Fibroblast of skin of right quadriceps (primary cell): ENCODE measurements at places on chromosomes 6 and 20.

GRCh38 chr6:124436803-124437202, 525.4 kb upstream of the RNF217 start:
- no peak for DNase-seq

GRCh38 chr6:73395875-73396274, 1.2 kb downstream of the DDX43 start:
- DNase-seq = no peak

DNA sequence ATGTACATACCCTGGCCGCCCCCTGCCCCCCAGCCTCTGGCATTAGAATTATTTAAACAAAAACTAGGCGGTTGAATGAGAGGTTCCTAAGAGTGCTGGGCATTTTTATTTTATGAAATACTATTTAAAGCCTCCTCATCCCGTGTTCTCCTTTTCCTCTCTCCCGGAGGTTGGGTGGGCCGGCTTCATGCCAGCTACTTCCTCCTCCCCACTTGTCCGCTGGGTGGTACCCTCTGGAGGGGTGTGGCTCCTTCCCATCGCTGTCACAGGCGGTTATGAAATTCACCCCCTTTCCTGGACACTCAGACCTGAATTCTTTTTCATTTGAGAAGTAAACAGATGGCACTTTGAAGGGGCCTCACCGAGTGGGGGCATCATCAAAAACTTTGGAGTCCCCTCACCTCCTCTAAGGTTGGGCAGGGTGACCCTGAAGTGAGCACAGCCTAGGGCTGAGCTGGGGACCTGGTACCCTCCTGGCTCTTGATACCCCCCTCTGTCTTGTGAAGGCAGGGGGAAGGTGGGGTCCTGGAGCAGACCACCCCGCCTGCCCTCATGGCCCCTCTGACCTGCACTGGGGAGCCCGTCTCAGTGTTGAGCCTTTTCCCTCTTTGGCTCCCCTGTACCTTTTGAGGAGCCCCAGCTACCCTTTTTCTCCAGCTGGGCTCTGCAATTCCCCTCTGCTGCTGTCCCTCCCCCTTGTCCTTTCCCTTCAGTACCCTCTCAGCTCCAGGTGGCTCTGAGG, 7.6 kb downstream of the CDKN1A start:
- no peak for DNase-seq

GRCh38 chr6:112502351-112503090, 155.4 kb downstream of the RFPL4B start:
- DNase-seq = peak; percentile 51

DNA sequence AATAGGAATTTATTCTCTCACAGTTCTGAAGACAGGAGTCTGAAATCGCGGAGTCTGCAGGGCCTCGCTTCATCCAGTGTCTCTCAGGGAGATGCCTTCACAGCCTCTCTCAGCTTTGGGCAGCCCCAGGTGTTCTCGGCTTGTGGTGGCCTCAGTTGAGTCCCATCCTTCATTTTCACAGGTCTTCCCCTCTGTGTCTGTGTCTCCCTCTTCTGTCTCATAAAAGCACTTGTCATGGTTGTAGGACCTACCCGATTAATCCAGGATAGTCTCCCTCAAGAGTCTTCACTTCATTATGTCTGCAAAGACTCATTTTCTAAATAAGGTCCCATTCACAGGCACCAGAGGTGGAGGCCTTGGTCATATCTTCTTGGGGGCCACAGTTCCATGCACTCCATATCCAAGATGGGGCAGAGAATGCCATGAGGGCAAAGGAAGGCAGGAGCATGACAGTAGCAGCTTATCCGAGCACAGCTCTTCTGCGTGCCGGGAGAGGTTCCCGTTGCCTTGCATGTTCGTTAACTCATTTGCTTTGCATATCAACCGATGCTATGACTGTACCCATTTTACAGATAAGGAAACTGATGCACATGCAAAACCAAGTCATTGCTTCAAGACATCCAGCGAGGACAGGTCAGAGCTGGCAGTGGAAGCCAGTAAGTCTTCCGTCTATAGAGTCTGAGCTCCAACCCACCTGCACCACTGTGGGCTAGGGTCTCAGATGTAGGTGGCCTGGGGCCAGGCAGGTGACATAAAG, 363.8 kb upstream of the SULF2 start:
- DNase-seq = no peak

DNA sequence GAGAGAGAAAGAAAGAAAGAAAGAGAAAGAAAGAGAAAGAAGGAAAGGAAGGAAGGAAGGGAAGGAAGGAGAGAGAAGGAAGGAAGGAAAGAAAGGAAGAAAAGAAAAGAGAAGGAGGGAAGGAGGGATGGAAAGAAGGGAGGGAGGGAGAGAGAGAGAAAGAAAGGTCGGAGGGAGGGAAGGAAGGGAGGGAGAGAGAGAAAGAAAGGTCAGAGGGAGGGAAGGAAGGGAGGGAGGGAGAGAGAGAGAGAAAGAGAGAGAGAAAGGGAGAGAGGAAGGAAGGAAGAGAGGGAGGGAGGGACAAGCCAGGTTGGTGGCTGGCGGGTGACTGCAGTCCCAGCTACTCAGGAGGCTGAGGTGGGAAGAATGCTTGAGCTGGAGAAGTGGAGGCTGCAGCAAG, 27.3 kb upstream of the ZNF184 start:
- no peak for DNase-seq

- DNase-seq = no peak
These were observed 264.5 kb downstream of the CD83 start for GRCh38 chr6:14381829-14382677.

- DNase-seq = no peak
These were observed 6.8 kb downstream of the SASH1 start for GRCh38 chr6:148349466-148349865.

DNA sequence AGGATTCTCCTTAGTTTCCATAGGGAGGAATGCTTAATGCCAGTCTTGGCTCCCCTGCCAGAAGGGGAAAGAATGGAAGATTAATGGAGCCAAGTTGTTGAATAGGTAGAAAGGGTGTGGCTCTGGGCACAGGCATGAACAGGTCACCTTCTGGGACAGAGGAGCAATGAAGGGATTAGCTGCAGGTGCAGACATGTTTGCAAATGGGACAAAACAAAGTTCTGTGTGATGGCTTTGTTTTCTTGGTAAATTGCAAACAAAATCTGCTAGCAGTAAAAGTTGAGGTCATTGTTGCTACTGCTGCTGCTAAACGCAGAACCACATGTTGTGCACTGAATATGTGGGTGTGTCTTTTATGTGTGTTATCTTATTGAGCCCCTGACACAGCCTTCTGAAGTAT, 93.3 kb downstream of the PERP start:
- no peak for DNase-seq

DNA sequence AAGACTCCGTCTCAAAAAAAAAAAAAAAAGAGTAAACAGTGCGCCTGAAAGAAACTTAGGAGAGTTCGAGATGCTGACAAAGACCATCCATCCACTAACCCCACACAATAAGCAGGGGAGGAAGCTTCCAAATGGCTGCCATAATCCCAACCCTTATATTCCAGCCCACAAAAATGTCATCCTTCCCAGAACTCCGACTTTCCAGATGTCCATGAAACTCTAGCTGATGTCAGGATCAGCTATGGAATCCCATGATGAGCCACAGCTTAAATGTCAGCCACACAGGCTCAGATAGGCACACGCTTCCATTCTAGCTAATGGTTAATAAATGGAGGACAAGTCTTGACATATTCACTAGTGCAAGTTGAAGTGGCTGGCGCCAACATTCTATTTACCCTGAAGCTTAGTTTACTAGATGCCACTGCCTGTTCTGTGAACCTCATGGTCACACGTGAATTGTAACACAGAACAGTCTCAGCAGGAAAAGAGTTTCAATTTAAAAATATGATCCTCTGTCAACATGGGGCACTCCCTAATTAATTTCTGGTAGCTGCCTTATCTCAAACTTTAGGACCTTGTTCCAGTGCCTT, 75.5 kb downstream of the FOXF2 start:
- DNase-seq = peak; percentile 28

DNA sequence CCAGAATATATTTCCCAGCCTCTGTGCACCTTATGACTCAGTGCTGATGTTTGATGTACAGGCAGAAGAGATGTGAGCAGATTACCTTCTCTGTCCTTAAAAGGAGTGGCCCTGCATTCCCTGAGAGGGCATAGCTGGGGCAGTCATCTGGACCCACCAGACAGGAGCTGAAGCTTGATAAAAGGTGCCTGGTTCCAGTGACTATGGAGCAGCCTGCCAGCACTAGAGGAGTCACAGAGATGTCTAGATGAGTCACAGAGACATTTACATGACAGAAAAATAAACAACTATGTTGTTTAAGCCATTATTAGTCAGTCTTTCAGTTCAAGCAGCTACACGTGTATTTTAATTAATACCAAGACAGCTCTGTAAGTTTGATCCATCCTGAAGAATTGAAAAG, 237.1 kb upstream of the MOCS1 start:
- no peak for DNase-seq

DNA sequence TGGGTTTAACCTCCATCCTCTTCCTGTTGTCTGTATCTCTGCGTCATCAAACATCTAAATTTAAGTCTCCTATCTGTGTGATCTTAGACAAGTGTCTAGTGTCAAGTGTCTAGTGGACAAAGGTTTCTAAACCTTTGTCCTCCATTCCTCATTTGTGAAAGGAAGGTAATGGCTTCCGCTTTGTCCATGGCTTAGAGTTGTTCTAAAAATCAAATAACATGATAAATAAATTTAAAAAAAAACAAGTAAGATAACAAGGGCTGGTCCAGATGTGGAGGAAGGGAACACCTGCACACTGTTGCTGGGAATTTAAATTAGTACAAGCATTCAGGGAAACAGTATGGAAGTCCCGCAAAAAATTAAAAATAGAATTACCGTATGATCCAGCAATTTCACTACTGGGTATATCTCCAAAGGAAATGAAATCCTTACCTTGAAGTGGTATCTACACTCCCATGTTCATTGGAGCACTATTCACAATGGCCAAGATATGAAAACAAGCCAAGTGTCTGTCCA, 17.6 kb upstream of the SERPINB1 start:
- DNase-seq = no peak

DNA sequence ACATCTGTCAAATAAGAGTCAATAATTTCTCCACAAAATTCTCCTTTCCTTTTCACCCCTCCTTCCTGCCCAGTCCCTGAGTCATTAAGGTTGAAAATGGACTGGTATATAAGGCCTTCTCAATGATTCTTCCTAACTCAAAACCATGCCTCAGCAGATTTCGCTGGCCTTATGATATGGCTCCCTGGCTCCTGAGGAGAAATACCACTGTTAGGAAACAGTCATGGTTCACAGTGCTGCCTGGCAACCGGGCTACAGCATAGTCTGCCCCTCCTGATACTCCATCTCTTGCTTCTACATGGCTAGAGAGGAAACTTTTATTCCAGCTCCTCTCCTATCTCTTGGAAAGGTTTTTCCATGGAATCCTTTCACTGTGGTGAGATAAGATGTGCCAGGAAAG, 4.7 kb downstream of the UBE2J1 start:
- DNase-seq = peak; percentile 6

- peak; percentile 17 for DNase-seq
These were observed 531.9 kb upstream of the MAN1A1 start for GRCh38 chr6:119881416-119881815.

GRCh38 chr6:158149641-158150040, 18.4 kb downstream of the SERAC1 start:
- DNase-seq = peak; percentile 75

GRCh38 chr6:167726043-167726621, 100.6 kb upstream of the AFDN start:
- no peak for DNase-seq

DNA sequence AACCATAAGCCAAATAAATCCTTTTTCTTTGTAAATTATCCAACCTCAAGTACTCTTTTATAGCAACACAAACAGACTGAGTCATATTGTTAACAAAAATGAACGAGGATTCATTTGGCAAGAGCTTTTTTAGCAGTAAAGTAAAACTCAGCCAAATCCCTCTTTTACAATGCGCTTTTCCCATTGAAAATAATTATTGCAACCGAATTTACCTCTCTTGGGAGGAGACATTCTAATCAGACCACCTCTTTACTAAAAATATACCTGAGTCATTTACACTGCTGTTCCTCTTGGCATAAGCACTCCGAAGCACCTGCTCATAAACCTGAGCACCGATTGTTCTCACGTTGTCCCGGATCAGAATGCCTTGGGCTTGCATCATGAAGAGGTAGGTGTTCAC, 57.4 kb downstream of the B4GALT5 start:
- DNase-seq = no peak

GRCh38 chr6:155517294-155517693, 61.7 kb upstream of the NOX3 start:
- DNase-seq = no peak

GRCh38 chr20:5045906-5046305, 44.6 kb upstream of the SLC23A2 start:
- no peak for DNase-seq

GRCh38 chr20:2658414-2659354, 5.3 kb downstream of the IDH3B start:
- no peak for DNase-seq

GRCh38 chr6:654136-654535, 2.8 kb downstream of the HUS1B start:
- DNase-seq = no peak

DNA sequence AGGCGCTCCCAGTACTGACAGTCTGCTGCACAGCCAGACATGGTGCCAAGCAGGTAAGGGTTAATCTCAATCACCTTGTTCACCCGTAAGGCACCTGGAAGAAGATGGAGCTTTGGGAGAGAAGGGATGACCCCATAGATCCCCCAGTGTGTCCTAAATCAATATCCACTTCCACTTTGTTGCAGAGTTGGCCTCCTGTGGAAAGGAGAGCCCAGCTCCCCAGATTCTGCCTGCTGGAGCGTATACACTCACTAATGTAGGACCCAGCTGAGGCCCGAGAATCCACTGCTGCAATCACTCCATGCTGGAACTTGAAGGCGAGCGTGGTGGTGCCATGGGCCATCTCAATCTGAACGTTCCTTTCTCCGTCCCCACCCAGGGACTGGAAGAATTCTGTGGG, 1.2 kb downstream of the PSMB8 start:
- no peak for DNase-seq

DNA sequence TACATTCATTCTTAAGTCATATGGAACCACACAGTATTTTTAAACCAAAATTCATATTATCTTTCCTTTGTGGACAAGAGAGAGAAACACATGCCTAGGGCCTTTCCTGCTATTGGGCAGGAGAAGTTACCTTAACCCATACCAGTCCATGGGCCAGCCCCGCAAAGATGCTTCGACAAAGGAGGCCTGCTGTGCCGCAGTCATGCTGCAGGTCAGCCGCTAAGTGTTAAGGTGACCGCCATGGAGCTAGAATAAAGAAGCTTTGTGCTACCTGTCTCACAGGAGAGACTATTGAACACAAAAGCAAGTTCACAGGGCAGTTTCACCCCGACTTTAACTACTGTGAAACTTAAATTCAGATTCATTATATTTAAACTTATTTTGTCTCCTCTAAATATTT, 62.3 kb upstream of the TMEM181 start:
- DNase-seq = no peak

DNA sequence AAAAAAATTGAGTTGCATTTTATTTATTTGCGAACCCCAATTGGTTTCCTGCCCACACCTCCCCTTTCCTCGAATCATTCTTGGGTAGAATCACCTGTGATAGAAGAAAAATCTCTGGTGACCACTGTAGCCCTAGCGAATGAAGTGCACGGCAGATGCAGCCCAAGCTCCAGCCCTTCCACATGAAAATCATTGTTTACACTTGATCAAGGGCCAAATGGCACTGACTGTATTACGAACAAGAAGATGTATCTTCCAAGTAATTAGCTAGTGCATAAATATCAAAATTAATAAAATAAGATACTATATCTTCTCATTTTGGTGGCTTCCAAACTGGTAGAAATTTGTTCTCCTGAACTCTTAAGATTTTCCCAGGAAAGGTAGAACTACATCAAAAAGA, 93.4 kb upstream of the ARID1B start:
- no peak for DNase-seq

- peak; percentile 58 for DNase-seq
These were observed 131.0 kb upstream of the BMP2 start for GRCh38 chr20:6636209-6637159.
